ENCODE measurements at places on chromosomes 12 and 14.
A peak's percentile ranks its signal among the peaks of the same experiment; 100 is the strongest.

DNA sequence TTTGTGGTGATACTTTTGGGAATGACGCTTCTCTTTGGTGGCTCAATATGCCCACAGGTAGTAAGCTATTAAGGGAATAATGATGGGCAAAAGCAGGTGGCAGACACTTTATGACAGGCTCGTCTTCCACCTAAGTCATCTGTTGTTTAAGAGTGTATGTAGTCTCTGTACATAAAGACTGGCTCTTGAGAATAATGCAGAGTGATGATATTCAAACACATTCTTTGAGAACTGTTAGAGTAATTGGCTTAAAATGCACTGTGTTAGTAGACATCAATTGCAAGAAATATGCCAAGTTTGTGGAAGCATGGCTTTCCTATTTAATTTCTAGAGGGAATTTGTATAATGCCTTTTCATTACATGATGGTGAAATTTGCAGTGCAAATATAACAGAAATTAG lies 694.8 kb upstream of the MIS18BP1 start:
- DNase-seq: no peak

- DNase-seq: no peak
Measured at GRCh38 chr12:42145552-42146215, 1.0 kb upstream of the GXYLT1 start.

DNA sequence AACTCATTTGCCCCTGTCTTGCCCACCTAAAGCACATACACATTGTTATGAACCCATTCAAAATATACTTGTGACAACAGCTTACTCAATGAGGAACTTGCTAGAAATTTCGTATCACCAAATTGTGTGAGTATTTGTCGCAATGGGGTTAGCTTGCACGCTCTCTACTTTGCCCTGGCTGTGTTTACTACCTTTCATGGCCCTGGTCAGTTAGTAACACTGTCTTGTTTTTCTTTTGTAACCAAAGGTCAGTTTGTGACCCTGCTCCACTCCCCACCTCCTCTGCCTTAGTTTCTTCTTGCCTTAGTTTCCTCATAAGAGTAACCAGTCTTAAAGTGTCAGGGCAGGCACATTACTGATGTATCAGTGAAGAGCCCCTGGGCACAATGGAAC lies 205.8 kb upstream of the EEA1 start:
- DNase-seq: no peak

GRCh38 chr12:125402874-125403789 lies 337.9 kb downstream of the AACS start:
- peak; percentile 4 for DNase-seq

DNA sequence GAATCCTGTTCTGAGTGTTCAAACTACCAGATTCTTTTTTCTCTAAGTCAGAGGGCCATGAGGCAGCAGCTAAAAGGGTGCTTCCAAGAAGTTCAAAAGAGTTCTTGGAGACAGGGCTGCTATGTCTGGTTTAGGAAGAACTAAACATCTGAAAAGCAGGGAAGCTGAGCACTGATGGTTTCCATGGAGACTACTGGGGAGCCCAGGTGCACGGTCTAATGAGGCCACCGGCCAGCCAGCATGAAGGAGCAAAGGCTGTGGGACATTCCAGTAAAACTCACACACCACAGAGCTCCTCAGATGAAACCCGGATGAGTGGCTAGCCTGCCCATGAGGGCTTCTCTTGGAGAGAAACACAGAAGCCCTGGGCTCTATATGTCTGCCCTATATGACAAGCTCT lies 97.3 kb downstream of the KCNK10 start:
- no peak for DNase-seq

GRCh38 chr12:115749071-115749841 lies 528.2 kb downstream of the MED13L start:
- peak; percentile 49 for DNase-seq

- no peak for DNase-seq
Measured at GRCh38 chr12:128425666-128426331, 158.8 kb downstream of the TMEM132C start.

DNA sequence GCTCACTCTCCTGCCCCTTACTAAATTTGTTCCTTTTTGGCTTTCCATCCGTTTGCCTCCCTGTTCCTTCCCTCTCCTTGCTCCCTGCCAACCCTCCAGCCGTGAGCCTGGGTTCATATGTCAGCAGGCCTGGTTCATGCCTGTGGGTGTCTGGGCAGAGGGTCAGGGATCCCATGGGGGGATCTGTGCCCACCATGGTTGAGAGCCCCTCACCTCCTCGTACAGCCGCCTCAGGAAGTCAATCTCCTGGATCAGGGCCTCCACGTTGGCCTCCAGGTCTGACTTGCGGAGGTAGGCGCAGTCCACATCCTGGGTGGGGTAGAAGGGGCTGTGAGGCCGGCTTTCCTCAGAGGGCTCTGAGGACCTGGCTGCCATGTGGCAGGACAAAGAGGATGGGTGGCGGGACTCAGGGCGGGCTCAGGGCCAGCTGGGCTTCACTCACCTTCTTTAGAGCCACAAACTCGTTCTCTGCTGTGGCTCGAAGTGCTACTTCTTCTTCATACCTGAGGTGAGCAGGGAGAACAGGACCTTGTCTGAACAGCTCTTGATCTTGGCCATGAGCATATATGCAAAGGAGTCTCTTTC lies 3.6 kb downstream of the KRT83 start:
- no peak for DNase-seq

- no peak for DNase-seq
Measured at GRCh38 chr14:50676814-50677516, 8.9 kb upstream of the SAV1 start.

GRCh38 chr12:124813782-124814181 lies 49.9 kb downstream of the SCARB1 start:
- no peak for DNase-seq

DNA sequence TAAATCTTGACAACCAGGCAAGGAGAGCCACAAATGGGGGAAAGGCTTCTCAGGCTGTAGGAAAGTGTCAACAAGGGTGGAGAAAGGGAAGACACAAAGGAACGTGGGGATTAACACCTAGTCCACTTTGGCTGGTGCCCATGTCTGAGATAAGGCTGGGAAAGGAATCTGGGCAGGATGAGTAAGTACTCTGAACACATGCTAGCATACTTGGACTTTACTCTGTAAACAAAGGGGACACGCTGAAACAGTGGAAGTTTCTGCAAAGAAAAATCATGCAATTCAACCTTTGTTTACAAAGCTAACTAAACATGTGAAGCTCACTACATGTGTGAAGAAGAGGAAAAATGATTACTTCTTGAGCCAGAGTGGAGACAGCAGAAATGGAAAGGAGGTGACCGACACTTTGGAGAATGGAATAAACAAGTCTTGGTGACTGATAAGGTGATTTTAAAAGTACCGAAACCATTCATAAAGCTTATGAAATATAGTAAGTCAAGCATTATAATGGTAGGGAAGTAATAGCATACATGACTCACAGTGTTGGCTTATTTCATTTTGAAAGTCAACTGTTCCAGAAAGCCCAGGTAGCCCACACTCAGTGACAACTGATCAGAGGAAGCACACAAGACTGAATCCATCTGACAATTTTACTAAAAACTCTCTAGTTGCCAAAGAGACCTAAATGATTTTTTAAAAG lies 13.2 kb downstream of the CPNE8 start:
- DNase-seq: no peak

DNA sequence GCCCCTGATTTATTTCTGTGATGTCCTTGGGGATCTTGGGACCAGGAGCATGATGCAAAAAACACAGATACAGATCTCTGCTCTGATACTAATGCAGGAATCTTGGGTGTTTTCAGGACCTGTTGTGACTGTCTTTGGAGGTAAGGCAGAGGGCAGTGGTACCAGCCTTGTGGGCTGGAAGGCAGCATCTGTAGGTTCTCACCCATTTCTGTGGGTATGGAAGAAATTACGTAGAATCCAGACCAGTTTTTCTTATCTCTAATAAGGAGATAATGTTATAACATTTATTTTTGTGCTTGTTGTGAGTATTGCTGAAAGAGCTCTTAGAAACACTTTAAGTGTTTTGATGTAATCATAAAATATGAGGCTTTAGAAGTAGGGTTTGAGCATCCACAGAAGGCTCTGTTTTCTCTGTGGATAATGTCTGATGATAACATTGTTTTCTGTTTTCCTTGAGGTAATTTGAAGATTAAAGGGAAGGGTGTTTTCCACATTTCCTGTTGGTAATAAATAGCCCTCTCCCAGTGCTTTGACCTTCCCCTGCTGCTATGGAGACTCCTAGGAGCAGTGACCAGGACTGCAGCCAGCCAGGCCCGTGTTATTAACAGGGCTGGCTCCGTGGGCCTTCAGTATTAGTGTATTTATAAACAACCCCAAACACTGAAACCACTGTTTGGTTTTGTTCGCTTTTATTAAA lies 9.4 kb upstream of the DCP1B start:
- no peak for DNase-seq

DNA sequence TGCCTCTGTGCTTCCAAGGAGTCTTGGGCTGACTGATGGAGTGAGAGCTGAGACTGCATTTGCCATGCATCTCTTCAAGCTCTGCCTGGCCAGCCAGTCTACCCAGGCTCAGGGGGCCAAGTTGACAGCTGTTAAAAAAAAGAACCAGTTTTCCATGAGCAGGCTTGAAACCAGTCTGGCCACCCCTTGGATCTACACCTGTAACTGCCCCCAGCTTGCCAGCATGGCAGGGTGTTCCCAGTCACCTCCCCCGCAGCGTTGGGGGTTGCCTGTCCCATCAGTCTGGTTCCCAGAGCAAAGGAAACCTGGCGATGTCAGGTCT lies 202.7 kb downstream of the ZFP36L1 start:
- DNase-seq: no peak

- no peak for DNase-seq
Measured at GRCh38 chr12:2057041-2057794, 4.4 kb downstream of the CACNA1C start.

DNA sequence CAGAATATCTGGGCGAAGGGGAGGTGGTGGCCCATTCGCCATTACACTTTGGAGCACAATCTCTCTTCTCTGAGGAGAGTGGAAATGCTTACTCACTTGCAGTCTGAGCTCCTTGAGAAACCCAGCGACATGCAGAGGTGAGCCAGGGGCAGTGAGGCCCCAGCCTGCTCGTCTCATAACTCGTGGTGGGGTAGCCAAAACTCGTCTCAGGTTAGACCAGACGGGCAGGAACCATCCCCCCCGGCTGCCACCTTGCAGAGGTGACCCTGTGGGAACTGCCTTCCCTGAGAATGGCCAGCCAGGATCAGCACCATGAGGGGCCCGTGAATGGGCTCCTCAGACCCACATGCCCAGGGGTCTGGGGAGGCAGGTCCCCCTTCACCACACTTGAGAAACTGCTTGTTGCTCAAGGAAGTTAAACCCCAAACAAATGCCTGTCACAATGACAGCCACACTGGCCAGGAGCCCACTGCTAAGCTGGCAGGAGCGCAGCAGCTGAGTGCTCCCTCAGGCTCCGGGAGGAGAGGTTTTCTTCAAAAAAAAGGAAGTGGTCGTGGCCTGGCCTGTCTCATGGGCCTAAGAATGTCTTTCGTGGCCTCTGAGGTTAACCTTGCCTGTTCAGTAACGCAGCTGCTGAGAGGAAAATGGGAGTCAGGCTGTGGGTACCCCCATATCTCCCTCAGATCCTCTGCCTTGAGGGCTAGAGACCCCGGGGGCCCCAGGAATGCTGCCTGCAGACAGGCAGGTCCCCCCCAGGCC lies 9.2 kb upstream of the ALDH2 start:
- peak; percentile 30 for DNase-seq

GRCh38 chr14:75279153-75279762 lies 630 bp downstream of the FOS start:
- DNase-seq: peak; percentile 67
